Central memory CD4-positive, alpha-beta T cell (primary cell): ENCODE measurements at places on chromosomes 1 and 21.

DNA sequence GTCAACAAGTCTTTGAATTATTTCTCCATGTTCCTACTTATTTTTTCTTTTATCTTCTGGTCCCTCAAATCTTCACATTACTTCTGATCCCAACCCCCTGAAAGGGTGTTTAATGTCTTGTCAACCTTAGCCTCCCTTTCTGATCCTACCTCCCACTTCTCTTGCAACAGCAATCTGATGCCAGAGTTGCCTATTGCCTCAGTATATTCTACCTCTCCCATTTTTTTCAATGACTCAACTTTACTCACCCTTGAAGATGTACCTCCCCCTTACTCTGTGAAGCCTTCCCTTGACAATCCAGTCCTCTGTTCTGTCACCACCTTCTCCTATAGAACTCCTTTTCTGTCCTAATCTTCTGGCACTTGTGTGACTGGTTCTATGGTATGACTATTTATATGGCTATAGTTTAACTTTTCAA lies 99.5 kb upstream of the CD55 start:
- no peak for DNase-seq

GRCh38 chr1:35854989-35855700 lies 27.9 kb upstream of the AGO1 start:
- no peak for DNase-seq

- peak; percentile 88 for DNase-seq
These were observed 371 bp downstream of the SZRD1 start for GRCh38 chr1:16367258-16367967.

DNA sequence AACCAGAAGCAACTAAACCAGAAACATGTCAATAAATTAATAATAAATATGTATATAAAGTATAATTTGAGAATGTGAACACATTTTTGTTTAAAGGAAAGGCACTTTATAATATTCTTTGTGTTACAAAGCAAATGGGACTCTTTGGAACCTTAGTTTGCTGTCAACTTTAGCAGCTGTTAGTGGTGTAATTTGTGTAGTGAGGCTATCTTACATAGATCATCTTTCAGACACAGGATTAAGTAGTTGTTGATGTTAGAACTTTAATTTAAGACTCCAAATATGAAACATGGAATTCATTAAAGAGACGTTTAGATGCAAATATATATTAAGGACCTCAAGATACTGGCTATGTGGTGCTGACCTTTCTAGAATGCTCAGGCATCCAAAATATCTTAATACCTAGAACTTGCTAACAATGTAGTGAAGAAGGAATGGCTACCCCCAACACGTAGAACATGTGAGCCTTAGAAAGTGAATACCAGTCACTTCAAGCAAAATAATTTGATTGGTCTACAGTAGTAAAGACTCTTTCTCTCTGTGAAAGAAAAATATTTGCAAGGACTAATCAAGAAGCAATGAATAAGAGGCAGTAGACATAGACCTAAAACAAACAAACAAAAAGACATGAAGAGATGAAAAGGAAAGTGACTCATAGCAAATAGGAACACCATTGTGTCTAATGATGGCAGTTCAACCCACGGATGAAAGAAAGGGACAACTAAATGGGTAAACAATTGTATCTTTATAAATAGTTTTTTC lies 811.4 kb downstream of the USP25 start:
- no peak for DNase-seq

DNA sequence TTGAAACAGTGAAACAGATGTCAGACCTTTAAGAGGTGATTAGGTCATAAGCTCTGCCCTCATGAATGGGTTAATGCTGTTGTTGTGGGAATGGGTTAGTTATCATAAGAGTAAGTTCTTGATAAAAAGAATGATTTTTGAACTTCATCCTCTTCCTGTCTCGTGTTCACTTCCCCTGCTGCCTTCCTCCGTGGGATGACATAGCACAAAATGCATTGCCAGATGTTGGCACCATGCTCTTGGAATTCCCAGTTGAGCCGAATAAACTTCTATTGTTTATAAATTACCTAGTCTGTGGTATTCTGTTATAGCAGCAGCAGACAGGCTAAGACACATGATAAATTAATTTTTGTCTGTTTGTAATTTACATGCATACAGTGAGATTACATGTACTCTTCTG lies 112.0 kb upstream of the LRRC7 start:
- no peak for DNase-seq

- DNase-seq = no peak
These were observed 5.1 kb downstream of the FNDC7 start for GRCh38 chr1:108717774-108718316.

DNA sequence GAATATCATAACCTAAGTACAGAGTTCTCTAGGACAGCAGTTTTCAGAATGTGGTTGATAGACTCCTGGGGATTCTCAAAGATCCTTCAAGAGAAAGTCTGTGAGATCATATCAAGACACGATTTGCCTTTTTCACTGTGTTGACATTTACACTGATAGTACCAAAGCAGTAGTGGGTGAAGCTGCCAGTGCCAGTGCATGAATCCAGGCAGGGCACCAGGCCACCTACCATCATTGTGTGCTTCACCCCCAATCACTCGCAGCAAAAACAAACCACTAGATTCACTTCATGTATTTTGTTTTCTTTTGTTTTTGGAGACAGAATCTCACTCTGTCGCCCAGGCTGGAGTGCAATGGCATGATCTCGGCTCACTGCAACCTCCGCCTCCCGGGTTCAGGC lies 23.9 kb downstream of the DNAJC16 start:
- no peak for DNase-seq

DNA sequence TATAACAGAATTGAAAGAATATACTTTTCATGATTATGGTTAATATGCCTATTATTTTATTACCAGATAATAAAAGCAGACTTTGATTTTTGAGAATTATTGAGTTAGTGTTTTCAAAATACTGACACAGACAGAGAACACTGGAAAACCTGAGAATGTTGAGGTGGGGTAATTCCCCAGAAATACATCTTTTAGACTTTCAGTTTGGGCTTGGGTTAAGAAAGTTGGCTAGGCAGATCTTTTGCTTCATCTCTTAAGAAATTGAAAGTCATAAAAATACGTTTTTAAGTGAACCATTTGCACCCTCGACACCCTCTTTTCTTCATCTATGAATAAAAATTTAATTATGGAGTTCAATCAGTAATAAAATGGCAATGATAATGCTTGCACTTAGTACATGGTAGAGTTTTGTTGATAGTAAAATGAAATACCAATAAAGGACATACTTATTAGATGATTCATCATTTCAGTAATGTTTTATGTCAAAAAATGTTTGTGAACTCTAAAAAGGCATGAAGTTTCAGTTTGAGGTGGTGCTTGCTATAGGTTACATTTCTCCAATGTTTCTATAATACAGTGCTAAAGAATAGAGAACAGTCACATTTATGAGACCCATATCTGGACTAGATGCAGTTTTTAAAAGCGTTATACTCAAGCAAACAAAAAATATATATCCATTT lies 1.9 kb upstream of the SAMSN1 start:
- no peak for DNase-seq

DNA sequence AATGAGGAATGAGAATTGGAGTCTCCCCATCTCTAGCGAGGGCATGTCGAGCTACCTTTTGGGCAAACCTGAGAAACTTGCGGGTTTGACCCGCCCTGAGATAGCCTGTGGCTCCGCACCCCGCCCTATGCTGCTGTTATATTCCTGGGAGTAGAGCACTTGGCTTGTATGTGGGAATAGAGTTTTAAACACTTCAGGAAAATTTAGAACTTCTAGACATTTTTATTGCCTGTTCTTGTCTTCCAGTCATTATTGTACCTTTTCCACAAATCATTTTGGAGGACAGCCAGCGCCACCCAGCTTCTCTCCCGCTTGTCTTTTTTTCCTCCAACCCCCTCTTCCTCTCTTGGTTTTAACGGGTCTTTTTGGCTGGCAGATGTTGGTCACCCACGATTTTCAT lies 738 bp downstream of the GNPAT start:
- peak; percentile 3 for DNase-seq

DNA sequence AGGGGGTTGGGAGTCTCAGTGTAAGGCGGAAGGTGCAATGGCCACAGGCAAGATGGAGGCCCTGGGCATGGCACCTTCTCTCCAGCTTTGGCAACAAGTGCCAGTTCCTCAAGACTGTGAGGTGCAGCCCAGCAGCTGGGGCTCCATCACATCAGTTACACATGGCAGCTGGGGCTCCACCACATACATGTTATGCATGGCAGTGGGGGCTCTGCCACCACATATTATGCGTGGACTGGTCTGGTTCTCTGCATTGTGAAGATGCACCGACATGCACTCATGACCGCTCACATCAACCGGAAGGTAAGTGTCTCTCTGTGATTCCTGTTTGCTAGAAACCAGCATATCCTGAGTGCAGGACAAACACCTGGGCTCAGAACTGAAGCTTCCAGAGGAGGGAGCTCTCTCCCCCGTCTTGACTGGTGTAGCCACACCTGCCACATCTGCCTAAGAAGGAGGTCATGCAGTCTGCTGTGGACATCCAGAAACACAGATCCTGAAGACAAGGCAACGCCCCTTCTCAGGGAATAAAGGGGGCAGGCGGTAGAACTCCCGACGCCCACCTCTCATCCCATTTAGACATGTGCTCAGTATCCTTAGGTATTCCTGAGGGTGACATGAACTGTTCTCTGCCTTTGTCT lies 104.1 kb upstream of the TMPRSS2 start:
- no peak for DNase-seq

DNA sequence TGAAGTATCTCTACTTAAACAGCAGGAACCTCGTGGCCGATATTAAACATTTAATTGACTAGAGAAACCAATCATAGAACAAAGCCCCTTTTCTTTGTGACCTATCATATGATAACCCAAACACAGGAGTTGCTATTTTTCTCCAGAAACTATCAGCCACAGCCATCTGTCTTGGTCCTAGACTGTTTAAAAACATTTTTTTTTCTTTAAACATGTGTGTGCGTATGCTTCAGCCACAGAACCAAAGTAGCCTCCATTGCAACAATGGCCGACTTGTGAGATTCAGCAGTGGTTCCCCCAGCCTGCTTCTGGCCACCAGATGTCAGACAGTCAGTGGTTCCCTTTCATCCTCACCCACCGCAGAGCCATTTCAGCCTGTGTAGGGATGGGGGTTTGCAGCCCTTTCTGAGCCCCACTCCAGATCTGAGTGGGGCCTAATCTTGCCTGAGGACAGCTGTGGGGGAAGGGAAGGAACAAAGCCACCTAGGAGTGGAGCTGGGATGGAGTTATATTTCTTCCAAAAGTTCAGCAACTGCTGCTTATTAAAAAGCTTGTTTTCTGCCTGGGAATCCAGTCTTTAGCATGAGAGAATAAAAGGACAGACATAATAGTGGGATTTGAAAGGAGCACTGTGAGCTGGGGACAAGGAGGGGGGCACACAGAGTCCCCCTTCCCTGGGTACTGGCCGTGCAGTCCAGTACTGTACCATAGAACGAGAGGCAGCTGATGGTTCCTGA lies 11.7 kb upstream of the IGSF3 start:
- DNase-seq = no peak

GRCh38 chr1:79822053-79822452 lies 815.5 kb upstream of the ADGRL4 start:
- no peak for DNase-seq

- DNase-seq = peak; percentile 68
These were observed 1.1 kb downstream of the STMN1 start for GRCh38 chr1:25904943-25905679.

GRCh38 chr1:66599346-66599745 lies 65.4 kb downstream of the SGIP1 start:
- no peak for DNase-seq

GRCh38 chr1:6743189-6744101 lies 41.8 kb upstream of the CAMTA1 start:
- peak; percentile 27 for DNase-seq

GRCh38 chr1:58845942-58846341 lies 62.1 kb upstream of the JUN start:
- DNase-seq = no peak

GRCh38 chr1:30415171-30415940 lies 308.0 kb downstream of the MATN1 start:
- DNase-seq = no peak

DNA sequence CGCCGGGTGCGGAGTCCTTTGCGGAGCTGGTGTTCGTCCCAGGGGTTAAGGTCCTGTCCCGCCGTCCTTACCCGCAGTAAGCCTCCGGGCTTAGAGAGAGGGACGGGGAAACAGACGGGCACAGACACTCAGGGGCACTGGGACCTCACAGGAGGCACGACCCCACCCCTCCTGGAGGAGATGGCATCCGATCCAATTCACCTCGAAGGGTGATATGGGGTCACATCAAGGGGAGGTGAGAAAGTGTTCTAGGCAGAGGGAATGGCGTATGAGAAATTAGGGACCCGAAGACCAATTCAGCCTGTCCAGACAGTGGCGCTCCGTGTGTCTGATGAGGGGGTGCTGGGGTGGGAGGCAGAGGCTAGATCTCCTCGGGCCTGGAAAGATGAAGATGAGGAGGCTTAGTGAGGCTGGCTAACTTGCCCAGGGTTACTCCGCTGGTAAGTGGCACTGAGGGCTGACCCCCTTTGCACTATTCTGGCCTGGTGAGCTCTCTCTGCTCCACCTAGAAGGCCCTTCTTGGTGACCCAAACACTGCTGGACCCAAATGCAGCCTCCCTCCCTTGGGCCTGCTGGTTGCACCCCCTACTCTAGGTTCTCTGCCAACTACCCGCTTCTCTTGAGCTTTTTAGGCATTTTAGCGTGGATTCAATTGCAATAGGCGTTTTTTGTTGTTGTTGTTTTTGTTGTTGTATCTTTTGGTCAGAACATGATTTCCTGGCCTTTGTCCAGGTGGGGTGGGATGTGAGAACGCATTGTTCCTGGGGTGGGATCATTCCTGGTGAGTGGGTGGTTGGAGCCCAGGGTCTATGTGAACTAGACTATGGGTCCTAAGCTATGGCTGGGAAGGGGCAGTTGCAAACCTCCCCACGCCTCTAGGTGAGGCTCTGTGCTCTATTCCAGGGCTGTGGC lies 12.3 kb downstream of the BTBD19 start:
- DNase-seq = no peak

DNA sequence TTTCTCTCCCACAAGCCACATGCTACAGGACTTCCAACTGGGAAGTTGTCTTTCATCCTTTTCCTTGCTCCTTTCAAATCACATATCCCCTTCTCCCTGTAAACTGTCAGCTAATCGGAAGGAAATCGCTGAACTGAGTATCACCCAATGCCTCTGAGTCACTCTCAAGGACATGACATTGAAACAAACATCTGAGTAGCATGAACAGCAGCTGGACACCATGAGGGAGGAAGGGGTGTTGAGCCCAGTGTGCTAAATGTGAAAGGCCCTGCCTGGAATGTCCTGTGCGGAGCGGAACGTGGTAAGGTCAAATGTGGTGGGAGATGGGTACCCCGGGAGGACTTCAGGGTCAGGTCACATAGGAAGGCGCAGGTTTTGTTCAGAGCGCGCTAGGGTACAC lies at the start of gene OR2AJ1:
Gene OR2AJ1, plus strand, starts transcription at position 22 of the 400 bp plus-strand sequence. CDS start 8,880 bp downstream, outside the sequence.
- DNase-seq = no peak
